Iris pigment epithelial cell (primary cell): ENCODE measurements at places on chromosomes 12 and 14.
A peak's percentile ranks its signal among the peaks of the same experiment; 100 is the strongest.

GRCh38 chr12:102833687-102834441 lies 83.2 kb downstream of the PAH start:
- peak; percentile 8 for DNase-seq

DNA sequence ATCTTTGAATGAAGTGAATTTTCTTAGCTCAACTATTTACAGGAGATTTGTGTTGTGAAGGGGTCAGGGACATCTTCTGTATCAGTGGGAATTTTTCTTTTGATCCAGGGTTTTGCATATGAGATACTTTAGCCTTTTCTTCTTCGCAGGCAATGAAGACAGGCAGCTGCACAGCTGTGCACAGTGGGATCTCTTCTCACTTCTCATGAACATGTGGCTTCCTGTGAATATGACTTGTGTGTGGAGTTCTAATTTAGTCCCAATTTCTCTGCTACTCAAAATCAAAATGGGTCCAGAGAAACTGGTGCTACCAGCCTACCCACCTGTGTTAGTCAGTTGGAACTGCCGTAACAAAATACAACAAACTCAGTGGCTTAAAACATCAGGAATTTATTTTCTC lies 37.8 kb downstream of the ARF6 start:
- no peak for DNase-seq

- peak; percentile 94 for DNase-seq
Measured at GRCh38 chr12:51972849-51973273, 21.4 kb downstream of the ACVR1B start.

- no peak for DNase-seq
Measured at GRCh38 chr12:69844416-69844815, 19.4 kb downstream of the MYRFL start.

- no peak for DNase-seq
Measured at GRCh38 chr12:119565404-119565803, 28.2 kb upstream of the TMEM233 start.
